ENCODE measurements at places on chromosomes 12 and 14. TPM values are rescaled to one million over a fixed set of nuclear protein-coding genes. Genes with fewer than 3 reads are reported as not detected.

DNA sequence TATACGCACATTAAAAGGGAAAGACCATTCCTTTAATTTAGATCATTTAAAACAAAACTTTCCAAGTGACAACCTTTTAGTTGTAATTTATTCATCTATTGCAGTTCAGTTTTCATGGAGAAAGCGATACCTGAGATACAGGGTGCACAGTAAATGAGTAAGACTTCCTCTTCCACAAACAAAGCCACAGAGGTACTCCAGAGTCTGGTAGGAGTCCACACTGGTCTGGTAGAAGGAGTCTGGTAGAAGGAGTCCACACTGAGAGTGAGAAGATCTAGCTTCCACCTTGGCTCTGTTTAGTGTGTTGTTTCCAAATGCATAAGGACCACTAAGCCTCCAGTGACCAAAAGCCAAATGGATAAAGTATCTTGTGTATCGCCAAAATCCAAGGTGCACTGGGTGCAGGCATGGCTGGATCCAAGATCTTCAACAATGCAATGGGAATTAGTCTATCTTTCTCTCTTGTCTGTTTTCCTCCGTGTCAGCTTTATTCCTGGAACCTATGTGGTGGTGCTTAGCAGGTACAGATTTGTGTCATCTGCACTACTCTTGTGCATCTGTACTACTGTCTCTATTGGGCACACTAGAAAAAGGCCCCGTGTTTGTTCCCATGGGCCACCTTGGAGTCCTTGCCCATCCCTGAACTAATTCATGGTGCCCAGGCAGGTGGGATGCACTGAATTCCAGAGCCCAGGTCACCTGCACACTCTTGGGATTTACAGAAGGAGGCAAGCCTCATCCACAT, 331.1 kb downstream of the BCL11B start:
- H3K27ac ChIP-seq = no peak overlapping the region
- H3K27me3 ChIP-seq = no peaks in the 10 kb centered on the region
- no peaks in the 10 kb centered on the region for H3K36me3 ChIP-seq
- H3K4me1 ChIP-seq = no peaks in the 10 kb centered on the region

Gene WSCD2
- total RNA-seq = 20.2 TPM

Gene GLIPR1L1
- not detected for total RNA-seq

GRCh38 chr12:44697511-44697910, 178.6 kb downstream of the NELL2 start:
- no peaks in the 10 kb centered on the region for H3K4me1 ChIP-seq
- no peak overlapping the region for H3K4me3 ChIP-seq
- DNase-seq = no peak

- H3K4me1 ChIP-seq = peaks cover 12% of the 10 kb centered on the region
- H3K4me3 ChIP-seq = no peak overlapping the region
- no peaks in the 10 kb centered on the region for H3K36me3 ChIP-seq
- no peak overlapping the region for H3K27ac ChIP-seq
- no peaks in the 10 kb centered on the region for H3K27me3 ChIP-seq
These were observed 5.3 kb downstream of the COX16 start for GRCh38 chr14:70354204-70354603.

Measured in tibial nerve (tissue), 4 donors.